Activated T-cell treated with anti-CD3 and anti-CD28 coated beads for 4 hours (primary cell): ENCODE measurements at places on chromosomes 7 and 10.

DNA sequence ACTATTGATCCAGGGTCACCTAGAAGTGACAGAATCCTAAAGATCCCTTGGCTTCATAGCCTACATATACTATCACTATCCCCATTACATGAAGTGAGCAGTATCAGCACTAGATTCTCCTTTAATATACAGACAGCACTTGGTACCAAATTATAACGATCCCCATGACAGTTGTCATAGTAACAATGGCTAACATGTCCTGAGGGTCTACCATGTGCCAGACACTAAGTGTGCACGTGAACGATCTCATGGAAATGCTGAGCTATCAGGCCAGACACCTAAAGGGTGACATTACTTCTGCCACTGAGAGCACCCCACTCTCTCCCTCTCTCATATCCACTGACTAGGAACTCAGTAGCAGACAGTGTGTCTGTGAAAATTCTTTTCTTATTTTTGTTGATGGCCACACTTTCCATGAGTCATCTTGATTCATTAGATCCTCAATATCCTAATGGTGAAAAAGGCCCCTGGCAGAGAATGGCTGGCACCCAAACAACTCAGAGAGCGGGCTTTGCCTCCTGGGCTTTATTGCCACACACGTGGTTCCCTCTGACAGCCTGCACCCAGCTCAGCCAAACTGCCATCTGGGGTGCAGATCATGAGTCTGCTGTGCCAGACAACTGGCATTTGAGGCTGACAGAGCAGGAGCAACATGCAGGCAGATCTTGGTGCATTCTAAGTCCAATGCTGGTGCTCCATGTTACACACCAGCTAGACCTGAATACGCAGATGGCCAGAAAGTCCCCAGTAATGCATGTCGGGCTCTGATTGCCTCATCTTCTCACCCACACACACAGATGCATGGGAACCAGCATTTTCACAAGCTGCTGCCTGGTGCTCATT is 176.3 kb downstream of the DGKI start:
- no peak for DNase-seq

GRCh38 chr10:106825576-106826364 is 338.7 kb downstream of the SORCS1 start:
- no peak for DNase-seq

- DNase-seq: no peak
Measured at GRCh38 chr10:31528831-31529230, 209.8 kb downstream of the ZEB1 start.

DNA sequence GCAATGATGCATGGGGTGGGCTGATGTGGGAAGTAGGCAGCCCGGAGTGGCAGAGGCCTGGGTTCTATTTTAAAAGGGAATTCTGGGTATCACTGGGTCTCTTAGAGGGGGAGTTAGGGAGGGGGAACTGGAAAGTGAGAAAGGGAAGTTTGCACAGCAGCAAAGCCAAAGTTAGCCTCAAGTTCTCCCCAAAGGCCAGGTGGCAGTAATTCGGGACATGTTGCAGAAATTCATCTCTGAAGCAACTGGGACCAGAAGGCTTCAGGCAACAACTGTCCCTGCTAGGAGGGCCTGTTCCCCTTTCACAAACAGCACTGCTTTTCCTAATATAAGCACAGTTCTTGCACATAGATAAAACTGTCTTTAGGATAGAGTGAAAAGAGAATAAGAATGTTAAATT is 67.4 kb downstream of the NOD1 start:
- DNase-seq: no peak

GRCh38 chr10:117631276-117632145 is 89.0 kb downstream of the EMX2 start:
- no peak for DNase-seq

GRCh38 chr7:124996778-124997177 is 67.2 kb upstream of the POT1 start:
- DNase-seq: no peak
